ENCODE measurements at places on chromosomes 2 and 18. TPM values are rescaled to one million over a fixed set of nuclear protein-coding genes. Genes with fewer than 3 reads are reported as not detected.

GRCh38 chr2:215374642-215375466 is 61.0 kb downstream of the FN1 start:
- H3K27me3 ChIP-seq, result no peaks in the 10 kb centered on the region
- H3K27ac ChIP-seq, result no peak overlapping the region
- no peaks in the 10 kb centered on the region for H3K36me3 ChIP-seq
- no peak for DNase-seq
- H3K4me3 ChIP-seq, result no peak overlapping the region

DNA sequence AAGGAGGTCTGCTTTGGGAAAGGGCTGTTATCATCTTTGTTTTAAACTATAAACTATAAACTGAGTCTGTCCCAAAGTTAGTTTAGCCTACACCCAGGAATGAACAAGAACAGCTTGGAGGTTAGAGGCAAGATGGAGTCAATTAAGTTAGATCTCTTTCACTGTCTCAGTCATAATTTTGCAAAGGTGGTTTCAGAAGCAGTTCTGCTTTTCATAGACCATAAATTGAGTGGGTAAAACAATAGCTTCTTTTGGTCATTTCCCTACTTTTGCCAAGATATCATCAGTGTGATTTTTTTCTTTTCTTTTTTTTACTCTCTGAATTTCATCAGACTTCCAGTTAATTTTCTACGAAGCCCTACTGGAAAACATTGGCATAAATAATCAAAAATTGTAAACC is 117.0 kb downstream of the AP1S3 start:
- DNase-seq, result no peak
- no peak overlapping the region for H3K27ac ChIP-seq
- no peaks in the 10 kb centered on the region for H3K36me3 ChIP-seq

- H3K4me1 ChIP-seq, result peaks cover 9% of the 10 kb centered on the region
- no peaks in the 10 kb centered on the region for H3K27me3 ChIP-seq
- no peak for DNase-seq
- H3K4me3 ChIP-seq, result no peak overlapping the region
- H3K36me3 ChIP-seq, result no peaks in the 10 kb centered on the region
Observed at GRCh38 chr2:152613235-152613634, 104.0 kb downstream of the PRPF40A start.

DNA sequence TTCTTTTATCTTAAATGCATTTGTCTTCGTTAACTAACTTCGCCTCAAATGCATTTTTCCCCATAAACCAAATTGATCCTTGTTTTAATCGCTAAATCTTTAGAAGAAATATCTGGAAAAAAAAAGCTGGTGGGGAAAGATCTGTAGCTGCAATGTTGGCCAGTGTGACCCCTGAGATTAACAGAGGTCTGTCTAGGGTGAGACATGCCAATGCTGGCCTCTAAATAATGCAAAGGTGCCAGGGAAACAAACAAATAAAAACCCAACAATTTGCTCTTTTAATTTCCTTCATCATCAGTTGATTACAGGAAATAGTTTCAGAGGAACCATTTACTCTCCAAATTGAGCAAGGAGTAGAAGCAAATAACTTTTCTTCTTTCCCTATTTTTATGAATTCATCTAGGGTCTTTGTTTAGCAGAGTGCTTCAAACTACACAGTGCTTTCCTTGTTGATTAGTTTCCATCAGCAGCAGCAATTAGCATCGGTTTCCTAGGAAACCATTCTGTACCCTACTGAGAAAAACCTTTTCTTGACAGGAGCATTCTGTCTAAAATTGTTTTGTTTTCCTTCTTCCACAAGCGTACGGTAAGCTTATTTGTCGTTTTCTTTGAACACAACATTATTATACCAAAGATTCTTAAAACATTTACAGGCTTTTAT is 100.5 kb upstream of the UNC80 start:
- no peak for DNase-seq
- no peaks in the 10 kb centered on the region for H3K4me1 ChIP-seq
- no peaks in the 10 kb centered on the region for H3K36me3 ChIP-seq

GRCh38 chr2:177668617-177669016 is 276.0 kb downstream of the AGPS start:
- no peaks in the 10 kb centered on the region for H3K36me3 ChIP-seq
- no peaks in the 10 kb centered on the region for H3K27me3 ChIP-seq
- no peak overlapping the region for H3K27ac ChIP-seq
- no peak for DNase-seq
- H3K4me1 ChIP-seq, result no peaks in the 10 kb centered on the region
- H3K4me3 ChIP-seq, result no peak overlapping the region

DNA sequence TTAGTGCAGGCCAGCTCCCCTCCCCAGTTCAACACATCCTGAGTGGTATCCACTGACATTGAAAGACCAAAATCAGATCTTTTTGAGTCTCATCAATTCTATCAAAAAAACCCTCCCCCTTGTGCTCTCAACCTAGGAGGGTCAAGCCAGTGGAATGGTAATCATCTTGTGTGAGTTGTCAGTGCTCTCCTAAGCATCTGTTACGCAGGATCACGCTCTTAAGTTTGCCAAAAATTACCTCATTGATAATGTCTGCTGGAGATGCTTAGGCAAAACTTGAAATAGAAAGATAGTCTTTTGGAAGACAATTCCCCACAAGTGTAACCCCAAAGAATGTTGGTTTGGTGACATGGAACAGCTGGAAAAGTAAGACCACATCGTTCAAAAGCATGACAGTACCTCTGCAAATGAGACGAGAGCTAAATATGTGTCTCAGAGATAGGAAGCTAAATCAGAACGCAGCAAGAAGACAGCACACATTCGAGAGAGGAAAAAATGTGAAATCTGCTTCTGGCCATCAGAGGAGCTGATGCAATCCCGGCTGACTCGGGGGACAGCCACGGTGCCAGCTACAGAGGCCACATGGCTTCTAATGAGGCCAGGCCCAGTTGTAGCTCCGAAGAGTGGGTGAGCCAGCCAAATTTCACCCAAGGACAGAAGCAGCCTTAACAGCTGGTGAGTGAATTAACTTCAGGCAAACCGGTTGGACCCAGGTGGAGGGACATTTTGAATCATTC is 753.9 kb downstream of the RNF144A start:
- H3K4me3 ChIP-seq, result no peak overlapping the region
- H3K36me3 ChIP-seq, result no peaks in the 10 kb centered on the region
- peak overlapping the region; percentile 12 for H3K27ac ChIP-seq
- peaks cover 23% of the 10 kb centered on the region for H3K4me1 ChIP-seq

GRCh38 chr2:217916504-217917254 is 86.1 kb downstream of the TNS1 start:
- no peak overlapping the region for H3K27ac ChIP-seq
- H3K4me1 ChIP-seq, result no peaks in the 10 kb centered on the region
- H3K36me3 ChIP-seq, result no peaks in the 10 kb centered on the region
- peaks cover 24% of the 10 kb centered on the region for H3K27me3 ChIP-seq
- no peak overlapping the region for H3K4me3 ChIP-seq

- H3K27me3 ChIP-seq, result peaks cover 3% of the 10 kb centered on the region
- no peak for DNase-seq
- no peaks in the 10 kb centered on the region for H3K4me1 ChIP-seq
- H3K36me3 ChIP-seq, result no peaks in the 10 kb centered on the region
- H3K27ac ChIP-seq, result no peak overlapping the region
- no peak overlapping the region for H3K4me3 ChIP-seq
Observed at GRCh38 chr2:215535741-215536140, 99.9 kb upstream of the FN1 start.

FHL2 gene
- total RNA-seq, result 1.1 TPM

TMEM169 gene
- 3.7 TPM for total RNA-seq

SERPINB11 gene
- not detected for total RNA-seq

NEURL3 gene
- not detected for total RNA-seq

Measured in T-cell (primary cell).